ENCODE measurements at places on chromosomes 2 and 18.

DNA sequence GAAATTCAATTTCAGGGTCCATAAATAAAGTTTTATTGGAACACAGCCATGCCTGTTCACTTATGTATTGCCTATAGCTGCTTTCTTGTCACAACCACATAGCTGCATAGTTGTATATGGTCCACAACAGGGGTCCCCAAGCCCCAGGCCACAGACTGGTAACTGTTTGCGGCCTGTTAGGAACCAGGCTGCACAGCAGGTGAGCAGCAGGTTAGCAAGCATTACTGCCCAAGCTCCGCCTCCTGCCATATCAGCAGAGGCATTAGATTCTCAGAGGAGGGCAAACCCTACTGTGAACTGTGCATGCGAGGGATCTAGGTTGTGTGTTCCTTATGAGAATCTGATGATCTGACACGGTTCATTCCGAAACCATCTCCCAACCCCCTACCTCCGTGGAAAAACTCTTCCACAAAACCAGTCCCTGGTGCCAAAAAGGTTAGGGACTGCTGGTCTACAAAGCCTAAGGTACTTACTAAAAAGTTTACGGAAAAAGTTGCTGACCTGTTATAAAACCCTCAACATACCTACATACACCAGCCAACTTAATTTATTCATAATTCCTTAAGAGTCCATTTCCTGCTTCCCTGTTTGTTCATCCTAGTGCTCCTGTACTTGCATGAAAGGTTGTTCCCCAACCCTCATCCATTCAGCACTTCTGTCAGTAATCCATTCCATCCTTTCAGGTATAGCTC lies 40.1 kb downstream of the NDUFAF7 start:
- DNase-seq = no peak

GRCh38 chr2:20771299-20771698 lies 51.6 kb downstream of the LDAH start:
- DNase-seq = no peak

DNA sequence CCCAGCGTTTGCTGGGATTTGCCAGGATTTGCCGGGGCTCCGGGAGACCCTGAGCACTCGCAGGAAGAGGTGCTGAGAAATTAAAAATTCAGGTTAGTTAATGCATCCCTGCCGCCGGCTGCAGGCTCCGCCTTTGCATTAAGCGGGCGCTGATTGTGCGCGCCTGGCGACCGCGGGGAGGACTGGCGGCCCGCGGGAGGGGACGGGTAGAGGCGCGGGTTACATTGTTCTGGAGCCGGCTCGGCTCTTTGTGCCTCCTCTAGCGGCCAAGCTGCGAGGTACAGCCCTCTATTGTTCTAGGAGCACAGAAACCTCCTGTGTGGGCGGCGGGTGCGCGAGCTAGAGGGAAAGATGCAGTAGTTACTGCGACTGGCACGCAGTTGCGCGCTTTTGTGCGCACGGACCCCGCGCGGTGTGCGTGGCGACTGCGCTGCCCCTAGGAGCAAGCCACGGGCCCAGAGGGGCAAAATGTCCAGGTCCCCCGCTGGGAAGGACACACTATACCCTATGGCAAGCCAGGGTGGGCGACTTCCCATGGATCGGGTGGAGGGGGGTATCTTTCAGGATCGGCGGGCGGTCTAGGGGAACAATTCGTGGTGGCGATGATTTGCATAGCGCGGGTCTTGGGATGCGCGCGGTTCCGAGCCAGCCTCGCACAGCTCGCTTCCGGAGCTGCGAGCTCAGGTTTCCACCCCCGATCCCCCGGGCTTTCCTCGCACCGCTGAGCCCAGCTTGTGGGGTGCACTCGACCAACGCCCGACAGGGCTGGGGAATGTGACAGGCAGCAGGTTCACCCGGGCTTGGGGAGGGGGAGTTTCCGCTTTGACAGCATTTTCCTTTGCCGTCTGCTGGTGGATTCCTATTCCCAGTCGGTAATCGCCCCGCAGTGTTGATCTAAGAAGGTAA lies 2.8 kb downstream of the ONECUT2 start:
- DNase-seq = peak; percentile 70

DNA sequence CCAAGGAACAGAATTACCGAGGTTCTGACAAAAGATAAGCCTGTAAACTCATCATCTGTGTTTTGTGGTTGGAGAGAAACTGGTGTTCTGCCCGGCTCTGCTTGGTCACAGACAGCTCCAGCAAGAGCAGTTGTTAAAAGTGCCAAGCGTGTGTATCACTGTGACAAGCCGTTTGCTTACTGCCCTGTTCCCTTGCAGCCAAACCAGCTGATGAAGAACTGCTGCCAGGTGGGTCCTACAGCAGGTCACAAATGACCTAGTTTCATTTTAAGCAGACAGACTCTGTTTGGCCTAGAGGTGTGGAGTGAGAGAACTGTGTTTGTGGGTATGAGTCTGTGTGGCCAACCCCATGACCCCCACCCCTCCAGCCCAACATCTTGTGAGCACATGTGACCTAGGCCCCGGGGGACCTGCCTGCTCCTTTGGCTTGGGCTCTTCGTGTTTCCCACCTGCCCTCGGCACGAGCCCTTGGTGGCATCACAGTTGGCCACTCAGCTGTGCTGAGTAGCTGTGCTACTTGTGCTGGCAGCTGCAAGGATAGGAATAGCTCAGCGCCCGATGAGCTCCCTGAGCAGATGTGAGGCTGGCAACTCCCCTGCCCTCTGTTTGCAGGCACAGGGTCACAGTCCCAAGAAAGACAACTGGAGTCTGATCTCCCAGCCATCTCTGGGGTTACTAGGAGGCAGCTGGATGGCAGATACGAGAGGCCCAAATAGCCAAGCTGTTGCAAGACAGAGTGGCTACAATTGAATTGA lies 9.7 kb downstream of the OXER1 start:
- peak; percentile 82 for DNase-seq

GRCh38 chr18:44374966-44375365 lies 305.7 kb upstream of the SETBP1 start:
- no peak for DNase-seq

DNA sequence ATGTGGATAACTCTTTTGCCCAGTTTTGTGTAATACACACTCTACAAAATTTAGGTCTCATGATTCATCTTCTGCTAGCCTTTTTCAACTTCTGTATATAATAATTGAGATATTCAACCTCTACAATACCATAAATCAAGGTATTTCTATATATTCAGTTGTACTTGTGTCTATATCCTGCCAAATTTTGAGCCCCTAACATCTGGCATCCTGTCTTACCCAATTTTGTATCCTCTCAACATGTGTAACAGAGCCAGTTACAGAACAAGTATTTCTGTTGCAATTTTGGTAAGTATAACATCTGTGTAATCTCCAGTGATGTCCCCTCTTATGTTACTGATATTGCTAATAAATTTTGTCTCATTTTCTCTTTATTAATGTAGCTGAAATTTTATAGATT lies 145.8 kb downstream of the TRIB2 start:
- DNase-seq = no peak

DNA sequence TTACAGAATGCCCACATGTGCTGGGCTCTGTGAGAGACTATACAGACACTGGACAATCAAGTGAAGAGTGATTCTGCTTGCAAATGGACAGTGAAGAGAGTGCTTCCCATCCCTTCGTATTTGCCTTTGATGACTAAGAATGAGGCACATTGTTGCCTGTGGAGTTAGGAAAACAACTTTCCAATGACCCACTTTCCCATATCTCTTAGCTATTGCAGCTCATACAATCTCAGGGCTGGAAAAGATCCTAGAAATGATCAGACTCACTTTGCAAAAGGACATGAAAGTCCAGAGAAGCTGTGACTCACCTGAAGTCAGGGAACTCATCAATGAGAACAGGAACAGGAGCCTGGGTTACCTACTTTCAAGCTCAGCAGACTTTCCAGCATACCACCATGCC lies 440.5 kb upstream of the TCF4 start:
- no peak for DNase-seq

Data from Peyer's patch (tissue), 4 donors.